GF-D8 (cell line): ENCODE measurements at places on chromosomes 5 and 9.

DNA sequence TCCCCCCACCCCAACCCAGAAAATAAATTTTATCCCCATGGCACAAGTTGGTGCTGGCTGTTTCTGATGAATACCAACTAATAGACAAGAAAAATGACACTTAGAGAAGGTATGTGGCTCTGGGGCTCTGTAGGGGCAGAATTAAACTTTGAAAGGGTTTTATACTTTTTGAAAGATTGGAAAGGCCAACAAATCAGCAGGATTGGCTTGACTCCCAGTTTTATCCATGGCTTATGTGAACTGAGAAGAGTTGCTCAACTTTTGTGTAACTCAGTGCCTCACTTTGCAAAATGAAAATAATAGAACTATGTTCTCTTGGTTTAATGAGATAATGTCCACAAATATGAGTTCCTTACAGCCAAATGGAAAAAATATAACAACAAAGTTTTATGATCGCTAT is 288.9 kb upstream of the KIF2A start:
- DNase-seq, result no peak

DNA sequence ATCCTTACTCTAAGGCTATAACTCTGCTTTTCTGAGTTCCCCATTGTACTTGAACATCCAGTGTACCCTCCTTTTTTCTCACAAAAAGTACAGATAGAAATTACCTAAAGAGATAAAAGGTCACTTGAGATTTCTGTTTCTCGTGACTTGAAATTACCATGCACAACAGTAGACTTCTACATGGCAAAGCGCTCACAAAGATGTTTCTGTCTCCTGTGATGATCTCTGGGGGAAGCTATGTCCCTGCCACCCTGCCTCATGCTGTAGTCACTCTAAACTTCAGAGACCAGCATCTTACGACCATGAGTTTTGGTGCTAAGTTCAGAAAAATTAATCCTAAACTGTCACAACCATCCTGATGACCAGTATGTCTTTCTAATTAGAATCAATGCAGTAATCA is 36.2 kb downstream of the NFIB start:
- DNase-seq, result no peak

DNA sequence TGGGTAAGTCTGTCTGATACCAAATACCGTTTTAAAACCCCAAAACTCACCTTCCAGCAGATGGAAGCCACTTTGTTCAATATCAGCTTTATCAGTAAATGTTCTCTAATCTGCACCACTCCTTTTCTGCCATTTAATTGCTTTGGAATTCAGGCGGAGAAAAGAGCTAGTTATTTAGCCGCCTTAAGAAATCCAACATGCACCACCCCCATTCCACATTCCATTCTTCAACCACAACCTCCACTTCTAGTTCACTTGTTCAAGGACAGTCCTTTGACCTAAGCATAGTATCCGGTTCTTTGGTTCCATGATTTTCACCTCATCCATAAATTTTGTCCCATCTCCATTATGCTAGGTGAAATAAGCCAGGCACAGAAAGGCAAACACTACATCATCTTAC is 240.1 kb downstream of the DNAH5 start:
- no peak for DNase-seq

DNA sequence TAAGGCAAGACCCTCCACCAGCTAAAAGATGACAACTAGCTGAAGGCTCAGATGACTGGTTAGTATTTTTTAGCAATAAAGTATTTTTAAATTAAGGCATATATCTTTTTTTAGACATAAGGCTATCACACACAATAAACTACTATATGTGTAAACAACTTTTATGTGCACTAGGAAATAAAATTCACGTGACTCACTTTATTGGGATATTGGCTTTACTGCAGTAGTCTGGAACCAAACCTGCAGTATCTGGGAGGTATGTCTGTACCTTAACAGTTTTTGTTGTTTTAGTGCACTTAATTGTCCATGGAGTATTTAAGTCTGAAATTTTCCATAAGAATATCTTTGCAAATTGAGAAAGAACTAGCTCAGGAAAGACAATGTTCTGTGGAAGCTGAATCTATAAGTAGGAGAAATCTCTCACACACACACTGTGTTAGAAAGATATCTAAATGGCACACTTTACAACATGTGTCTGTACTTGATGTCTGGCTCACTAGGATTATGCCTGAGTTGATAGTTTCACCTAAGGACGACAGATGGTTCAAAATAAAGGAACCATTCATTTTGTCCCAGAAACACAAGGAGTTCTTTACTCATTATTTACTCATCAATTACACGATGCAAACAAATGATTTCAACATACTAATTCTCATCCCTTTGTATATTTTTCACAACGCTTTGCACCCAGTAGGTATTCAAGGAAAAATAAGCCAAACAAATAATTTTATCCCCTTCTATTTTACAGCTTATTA is 4.6 kb downstream of the RAPGEF6 start:
- no peak for DNase-seq

- no peak for DNase-seq
Measured at GRCh38 chr5:59738024-59738423, 155.5 kb downstream of the PDE4D start.

DNA sequence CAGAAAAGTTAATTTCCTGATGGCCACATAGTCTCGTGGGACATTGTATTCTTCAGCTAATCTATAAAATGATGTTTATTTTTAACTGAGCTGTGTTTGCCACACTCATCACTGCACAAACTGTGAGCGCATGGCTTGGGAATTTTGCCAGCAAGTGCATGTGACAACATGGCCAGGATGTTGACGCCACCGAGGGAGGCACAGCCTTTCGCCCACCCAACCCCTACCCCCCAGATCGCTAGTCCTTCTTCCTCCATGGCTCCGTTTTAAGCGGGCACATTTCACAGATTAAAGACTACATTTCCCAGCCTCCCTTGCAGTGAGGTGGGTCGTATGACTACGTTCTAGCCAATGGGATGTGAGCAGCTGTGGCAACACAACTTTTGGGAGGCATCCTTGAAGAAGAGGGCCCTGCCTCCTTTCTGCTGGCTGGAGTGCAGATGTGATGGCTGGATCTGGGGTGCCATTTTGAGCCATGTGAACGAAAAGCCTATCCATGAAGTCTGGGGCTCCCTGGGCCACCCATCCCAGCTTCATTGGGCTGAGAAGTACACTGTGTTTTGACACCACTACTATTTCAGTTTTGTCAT is 7.9 kb downstream of the NRARP start:
- DNase-seq, result peak; percentile 70

DNA sequence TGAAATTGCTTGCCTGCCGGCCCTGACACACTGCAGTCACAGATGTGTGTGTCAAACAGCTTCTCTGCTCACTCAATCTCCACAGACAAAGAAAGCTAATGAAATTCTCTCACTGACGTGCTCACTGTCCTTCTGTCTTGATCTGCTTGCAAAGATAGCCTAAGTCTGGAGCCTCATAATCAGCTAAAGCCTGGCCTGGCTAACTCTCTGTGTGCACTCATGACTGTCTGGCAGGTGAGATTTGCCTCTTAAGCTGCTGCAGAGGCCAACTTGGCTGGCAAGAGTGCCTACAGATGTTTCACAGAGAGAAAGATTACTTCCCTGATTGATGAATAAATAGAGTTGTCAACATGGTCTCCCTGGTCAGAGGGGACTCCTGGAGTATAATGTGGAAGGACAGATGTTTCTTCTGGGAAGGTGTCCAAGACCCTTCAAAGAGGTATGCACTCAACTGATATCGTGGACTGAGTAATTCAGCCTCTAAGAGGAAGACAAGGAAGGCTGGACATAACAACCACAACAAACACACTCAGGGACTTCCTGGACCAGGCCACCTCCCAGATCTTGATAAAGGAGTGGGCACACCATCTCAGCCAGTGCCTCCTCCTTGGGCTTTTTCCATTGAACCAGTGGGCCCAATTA is 362.0 kb downstream of the SPOCK1 start:
- no peak for DNase-seq

- no peak for DNase-seq
Measured at GRCh38 chr5:13985731-13986418, 41.4 kb upstream of the DNAH5 start.

GRCh38 chr9:127196826-127197145 is 67.8 kb upstream of the GARNL3 start:
- DNase-seq, result no peak

DNA sequence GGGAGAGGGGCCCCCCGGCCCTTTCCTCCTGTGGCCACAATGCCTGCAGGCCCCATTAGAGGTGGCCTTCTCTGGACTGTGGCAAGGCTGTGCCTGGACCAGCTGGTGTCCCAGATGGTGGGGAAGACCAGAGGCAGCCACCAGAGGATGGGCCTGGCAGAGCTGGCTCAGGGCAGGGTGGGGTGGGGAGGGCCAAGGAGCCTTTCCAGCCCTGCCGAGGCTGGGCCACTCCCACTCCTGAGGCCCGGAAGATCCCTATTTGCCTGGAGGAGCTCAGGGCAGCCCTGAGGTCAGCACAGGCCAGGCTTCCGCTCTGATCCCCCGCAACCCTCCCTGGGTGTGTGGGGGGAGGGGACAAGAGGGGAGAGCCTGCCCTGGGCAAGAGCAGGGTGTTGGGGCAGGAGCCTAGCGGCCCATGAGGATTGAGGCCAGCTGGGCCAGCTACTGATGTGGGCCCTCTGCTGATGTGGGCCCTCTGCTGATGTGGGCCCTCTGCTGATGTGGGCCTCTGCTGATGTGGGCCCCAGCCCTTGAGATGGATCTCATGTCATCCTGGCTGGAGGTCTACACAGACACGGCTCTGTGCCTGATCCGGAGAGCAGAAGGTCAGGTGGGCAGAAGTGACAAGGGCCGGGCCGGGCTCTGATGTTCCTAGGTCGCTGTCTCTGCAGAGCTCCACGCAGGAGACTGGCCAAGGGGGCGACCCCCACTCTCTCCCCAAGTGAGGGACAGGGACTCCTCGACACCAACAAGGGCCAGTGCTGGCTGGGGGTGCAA is 6.0 kb downstream of the MRPS2 start:
- DNase-seq, result no peak

DNA sequence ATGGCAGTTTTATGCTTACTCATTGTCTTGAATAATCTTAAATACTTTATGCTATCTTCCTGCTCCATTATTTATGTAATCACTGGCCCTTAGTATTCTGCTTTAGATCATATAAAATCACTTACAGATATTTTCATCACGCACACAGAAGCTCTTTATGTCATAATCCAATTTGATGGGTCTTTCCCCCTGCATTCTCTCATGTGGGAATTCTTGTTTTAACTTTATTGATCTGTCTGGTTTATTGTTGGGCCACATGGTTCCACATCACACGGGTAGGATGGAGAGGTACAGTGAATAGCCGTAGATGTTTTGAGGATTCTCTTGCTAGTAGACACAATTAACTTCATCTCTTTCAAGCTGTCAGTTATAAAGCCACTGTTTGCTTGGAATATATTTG is 27.0 kb downstream of the PLPPR1 start:
- no peak for DNase-seq

DNA sequence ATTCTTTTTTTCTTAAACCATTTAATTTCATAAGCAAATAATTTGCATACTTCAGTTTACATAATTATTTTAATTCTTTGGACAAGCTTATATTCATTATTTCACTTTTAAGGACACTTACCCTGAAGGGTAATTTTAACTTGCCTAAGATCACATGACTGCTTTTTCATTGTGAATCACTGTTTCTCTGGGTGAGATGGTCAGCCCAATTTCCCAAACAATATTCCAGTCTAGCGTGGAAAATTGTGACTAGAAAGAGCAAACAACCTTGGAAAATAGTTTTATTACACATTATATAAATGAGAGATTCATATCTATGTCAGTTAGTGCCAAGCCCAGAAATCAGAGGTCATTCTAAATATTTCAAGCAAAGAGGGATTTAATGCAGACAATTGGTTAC is 21.4 kb upstream of the JAKMIP2 start:
- DNase-seq, result no peak

DNA sequence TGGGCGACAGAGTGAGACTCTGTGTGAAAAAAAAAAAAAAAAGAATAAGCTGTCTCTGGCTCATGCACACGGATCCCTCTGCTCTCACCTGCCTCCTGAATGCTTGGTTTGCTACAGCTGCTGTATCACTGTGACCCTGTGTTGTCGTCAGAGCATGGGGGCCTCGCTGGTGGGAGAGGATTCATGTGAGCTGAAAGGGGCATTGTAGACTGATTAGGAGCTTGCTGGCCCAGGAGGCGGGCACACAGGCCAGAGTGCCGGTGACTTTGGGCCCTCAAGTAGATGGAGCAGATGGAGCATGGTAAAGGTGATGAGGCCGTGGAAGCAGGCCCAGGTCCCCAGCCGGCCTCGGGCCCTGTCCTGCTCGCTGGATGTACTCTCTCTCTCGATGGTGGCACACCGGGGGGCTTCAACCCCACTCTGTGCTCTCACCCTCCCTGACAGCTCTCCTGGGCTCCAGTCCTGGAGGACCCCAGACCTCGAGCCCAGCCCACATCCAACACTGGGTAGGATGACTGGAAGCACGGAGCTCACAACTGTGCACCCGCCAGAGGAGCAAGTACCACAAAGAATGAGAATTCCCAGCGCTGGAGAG is 7.1 kb downstream of the FLT4 start:
- DNase-seq, result no peak

- no peak for DNase-seq
Measured at GRCh38 chr5:88698290-88698689, 184.7 kb downstream of the MEF2C start.

DNA sequence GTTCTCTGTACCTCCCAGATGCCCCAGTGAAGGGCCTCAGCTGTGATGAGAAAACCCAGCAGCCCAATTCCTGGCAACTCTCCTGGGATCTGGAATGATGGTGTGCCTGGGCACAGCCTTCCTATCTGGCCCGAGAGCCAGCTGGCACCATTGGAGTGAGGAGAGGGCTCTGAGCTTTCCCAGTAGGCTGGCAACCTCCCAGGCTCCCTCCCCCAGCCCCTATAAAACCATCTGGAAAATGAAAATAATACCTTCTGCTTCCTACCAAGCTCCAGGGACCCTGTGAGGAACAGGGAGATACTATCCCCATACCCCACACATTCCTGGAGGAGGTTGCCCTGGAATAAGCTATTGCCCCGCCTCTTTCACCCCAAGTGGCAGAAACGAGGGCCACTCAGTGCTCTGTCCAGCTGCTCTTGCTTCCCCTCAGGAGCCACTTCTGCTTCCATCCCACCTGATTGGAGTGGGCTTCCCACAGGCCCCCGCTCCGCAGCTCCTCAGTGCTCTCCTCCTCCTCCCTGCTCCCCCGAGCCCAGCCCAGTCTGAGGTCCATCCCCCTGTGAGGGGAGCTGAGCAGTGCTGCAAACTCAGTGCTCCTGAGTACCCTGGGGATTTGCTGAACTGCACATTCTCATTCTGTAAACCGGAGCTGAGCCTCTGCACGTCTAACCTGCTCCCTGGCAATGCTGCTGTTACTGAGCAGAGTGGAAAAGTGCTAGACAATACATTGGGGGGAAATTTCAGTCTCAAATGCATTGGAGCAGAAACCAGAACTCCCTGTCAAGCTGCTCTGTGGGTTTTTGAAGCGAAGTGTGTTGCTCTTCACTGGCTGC is 74.7 kb downstream of the THBS4 start:
- DNase-seq, result no peak

GRCh38 chr5:41219658-41220269 is 6.4 kb upstream of the C6 start:
- DNase-seq, result no peak

GRCh38 chr5:138631096-138631928 is 56.1 kb upstream of the HSPA9 start:
- DNase-seq, result no peak
